Fibroblast of skin of back (primary cell): ENCODE measurements at places on chromosomes 13 and 19.

DNA sequence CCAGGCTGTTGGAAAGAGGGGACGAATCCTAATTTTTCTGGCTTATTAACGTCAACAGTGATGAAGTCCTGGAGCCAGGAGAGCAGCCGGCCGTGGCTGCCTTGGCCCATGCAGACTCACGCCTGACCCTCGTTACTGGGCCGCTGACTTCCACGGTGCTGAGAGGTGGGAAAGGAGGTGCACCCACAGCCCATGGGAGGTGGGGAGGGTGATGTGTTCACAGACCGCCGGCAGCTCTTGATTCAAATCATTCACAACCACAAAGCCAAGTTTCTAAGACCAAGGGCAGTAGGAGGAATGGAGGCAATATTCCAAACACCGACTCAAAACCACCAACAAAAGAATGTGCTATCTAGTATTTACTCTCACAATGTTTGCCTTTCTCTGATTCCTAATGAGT lies 24.3 kb downstream of the COL4A2 start:
- no peak for DNase-seq

- DNase-seq: no peak
Measured at GRCh38 chr19:29858000-29858596, 46.3 kb downstream of the CCNE1 start.

- DNase-seq: no peak
Measured at GRCh38 chr19:14142262-14143190, 6.1 kb upstream of the ASF1B start.

DNA sequence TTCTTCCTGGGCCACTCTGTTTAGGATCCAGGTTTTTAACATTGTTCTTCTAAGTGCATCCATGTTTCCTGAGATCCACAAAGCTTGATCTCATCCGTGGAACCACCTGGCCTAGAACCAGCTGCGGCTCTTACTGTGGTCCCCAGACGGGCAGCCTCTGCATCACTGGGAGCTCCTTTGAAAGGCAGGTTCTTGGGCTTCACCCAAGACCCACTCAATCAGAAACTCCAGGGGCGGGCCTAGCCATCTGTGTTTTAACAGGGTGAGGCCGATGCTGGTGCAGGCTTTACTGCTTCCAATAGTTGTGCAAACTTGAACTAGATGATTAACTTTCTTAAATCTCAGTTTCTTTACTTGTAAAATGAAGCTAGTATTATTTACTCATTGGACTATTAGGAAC lies 605.7 kb downstream of the FGF9 start:
- no peak for DNase-seq

GRCh38 chr13:50452756-50453155 lies 390.7 kb downstream of the DLEU7 start:
- DNase-seq: no peak

DNA sequence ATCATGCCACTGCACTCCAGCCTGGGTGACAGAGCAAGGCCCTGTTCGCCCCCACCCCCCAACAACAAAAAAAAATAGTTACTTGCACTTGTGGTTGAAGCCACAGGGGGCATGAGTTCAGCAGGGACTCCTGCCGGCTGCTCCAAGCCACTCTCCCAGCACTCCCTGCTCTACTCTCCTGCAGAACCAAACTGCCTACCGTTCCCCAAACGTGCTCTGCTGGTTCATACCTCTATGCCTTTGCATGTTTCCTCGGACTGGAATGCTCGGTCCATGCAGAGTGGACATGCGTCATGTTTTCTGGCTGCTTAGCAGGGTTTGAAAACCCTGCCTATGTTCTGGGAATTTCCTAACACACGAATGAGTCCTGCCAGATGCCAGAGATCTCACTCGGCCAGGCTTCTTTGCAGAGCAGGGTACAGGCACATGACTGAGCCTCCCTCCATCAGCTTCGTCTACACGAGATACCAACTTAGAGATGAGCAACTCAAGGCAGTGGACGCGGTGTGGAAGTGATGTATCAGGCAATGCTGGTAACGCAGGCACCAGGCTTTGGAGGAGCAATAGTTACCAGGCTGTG lies 8.5 kb upstream of the SLC25A15 start:
- DNase-seq: peak; percentile 22

DNA sequence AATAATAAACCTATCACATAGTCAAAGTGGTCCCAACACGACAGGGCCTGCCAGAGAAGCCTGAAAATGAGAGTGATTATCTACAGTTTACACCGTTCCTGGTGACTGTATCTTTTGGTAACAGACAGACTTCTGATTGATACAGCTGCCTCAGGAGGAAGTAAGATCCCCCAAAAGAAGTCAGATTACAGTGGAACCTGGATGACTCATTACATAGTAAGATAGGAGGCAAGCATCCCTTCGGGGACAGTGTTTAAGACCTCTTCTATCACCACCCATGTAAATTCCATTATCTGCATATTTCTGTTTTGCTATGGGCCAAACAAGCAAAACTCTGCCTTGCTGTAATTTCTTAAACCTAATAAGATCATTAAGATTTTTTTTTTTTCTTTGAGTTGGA lies 44.0 kb upstream of the FLT1 start:
- DNase-seq: no peak

DNA sequence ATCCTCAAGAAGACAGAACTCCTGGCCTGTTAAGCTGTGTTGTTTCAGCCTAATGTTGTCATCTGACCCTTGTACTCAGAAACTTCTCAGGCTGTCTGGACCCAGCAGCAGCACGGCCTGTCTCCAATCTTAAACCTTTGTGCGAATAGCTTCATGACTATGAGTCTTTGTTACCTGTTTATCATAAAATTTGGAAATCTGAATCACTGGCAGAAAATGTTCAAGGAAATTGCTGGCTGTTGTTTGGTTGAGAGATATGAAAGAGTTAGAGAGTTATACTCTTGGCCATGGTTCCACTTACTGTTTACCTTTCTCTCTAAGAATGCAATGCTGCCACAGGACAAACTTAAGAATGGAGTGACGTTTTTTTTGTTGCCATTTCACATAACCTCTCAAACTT lies 59.6 kb downstream of the EFNB2 start:
- no peak for DNase-seq

GRCh38 chr13:75694722-75695121 lies 58.6 kb downstream of the LMO7 start:
- no peak for DNase-seq

DNA sequence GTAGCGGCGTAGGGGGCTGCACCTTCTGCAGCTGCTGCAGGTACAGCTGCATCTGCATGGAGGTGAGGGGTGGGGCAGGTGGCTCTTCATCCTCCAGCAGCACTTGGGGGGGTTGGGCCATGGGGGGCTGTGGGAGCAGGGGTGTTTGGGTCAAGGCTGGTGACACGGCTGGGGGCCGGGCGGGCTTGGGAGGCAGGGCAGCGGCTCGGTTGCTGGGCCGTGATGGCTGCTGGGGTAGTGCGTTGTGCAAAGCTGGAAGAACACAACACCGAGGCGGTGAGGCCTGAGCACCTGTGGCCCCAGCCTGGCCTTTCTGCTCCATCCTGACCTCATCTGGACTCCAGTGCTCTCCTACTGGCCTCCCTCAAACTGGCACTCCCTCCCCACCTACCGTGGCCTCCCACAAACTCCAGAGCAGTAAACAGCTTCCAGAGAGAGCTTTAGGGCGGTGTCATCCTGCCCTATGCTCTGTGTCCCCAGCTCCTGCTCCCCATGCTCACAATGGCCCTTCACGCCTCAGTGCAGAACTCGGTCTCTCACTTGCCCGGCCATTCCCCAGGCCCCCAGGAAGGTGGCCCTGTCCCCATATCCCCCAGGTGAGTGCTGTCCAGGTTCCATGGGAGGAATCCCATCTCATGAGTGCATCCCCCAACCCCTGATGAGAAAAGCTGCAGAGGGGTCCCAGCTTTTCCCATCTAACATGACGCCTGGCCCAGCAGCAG lies 11.1 kb upstream of the EPHX3 start:
- DNase-seq: no peak

DNA sequence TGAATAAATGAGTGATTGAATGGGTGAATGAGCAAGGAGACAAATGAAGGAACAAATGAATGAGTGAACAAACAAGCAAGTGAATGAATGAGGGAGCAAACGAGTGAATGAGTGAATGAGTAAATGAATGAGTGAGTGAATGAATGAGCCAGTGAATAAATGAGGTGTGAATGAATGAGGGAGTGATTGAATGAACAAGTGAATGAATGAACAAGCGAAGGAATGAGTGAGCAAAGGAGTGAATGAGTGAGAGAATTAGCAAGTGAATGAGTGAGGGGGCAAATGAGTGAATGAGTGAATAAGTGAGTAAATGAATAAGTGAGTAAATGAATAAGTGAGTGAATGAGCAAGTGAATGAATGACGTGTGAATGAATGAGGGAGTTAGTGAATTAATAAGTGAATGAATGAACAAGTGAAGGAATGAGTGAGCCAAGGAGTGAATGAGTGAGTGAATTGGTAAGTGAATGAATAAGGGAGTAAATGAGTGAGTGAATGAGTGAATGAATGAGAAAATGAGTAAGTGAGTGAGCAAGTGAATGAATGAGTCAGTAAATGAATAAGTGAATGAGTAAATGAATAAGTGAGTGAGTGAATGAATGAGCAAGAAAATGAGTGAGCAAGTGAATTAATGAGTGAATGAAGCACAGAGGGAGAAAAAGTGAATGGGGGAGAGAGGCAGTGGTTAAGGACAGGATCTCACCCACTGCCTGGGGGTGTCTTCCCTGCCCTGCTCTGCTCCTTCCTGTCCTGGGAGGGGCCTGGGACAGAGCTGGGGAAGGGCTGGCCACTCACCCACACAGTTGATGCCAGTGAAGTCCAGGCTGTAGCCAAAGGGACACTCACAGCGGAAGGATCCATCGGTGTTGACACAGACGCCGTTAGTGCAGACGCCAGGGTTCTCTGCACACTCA lies 36.4 kb downstream of the CCL25 start:
- no peak for DNase-seq

DNA sequence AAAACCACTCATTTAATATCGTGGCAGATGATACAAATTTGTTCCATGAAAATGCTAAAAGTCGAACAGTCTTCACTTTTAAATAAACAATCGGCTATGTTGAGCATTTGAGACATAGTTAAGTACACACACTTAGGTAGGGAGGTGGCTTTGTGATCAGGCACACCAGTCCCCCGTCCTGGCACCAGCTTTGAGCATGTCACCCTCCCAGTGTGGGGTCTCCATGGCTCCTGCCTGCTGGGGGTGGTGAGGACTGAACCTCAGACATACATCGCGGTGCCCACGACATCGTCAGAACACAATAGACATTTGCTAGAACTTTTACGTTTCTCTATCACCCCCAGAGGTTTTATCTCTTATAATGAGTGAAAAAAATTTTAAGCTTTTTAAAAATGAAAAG lies 62.0 kb downstream of the RFX2 start:
- DNase-seq: no peak

GRCh38 chr13:35785576-35786303 lies 309.3 kb upstream of the MAB21L1 start:
- DNase-seq: no peak

- DNase-seq: no peak
Measured at GRCh38 chr19:35389192-35389861, 18.5 kb downstream of the GPR42 start.

- DNase-seq: no peak
Measured at GRCh38 chr13:94218951-94219350, 260.5 kb downstream of the DCT start.

GRCh38 chr13:102255409-102255808 lies 146.4 kb downstream of the FGF14 start:
- DNase-seq: no peak

GRCh38 chr13:113117335-113117872 lies 5.2 kb upstream of the F10 start:
- DNase-seq: peak; percentile 30

DNA sequence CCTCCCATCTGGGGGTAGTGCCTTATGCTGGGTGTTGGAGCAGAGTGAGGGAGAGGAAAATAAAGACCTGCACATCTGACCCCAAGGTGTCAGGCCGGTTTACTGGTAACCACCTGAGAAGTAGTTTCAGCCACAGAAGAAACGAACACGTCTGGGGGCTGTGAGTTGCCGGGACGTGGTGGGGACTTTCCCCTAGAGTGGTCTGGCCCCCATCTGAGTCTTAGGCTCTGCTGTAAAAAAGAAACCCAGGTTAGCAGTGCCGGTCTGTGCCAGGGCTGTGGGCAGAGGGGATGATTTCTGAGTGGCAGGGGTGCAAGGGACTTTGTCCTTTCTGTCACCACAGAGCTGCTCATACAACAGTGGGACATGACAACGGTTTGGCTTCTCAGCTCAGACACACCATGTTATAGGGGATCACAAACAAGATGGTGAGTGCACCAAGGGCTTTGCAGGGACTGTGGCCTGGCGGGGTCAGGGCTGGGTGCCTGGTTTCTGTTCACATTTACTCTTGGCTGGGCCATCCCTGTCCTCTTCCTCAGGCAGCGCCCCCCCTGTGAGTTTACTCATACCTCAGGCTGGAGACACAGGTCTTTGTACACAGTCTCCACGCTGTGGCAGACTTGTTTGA lies 9.0 kb downstream of the GCDH start:
- no peak for DNase-seq

GRCh38 chr19:57241176-57241575 lies 744 bp downstream of the ZNF805 start:
- DNase-seq: peak; percentile 21

- no peak for DNase-seq
Measured at GRCh38 chr13:49319951-49320350, 72.2 kb downstream of the CDADC1 start.

DNA sequence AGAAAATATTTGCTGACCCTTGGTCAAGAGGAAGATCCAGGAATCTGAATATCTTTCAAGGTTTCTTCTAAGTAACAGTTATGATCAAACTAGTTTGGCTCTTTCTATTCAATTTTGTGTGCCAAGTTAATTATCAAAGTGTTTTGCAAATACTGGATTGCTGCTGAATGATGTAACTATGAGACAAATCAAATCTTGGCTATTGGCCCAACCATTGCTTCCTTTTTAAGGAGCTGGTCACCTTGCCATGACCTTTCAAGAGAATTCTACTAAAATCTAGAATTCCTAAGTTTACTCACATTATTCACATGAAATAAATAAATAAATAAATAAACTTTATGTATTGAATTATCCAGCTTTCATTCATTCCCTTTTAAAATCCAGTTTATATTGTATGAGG lies 371.8 kb downstream of the SLITRK6 start:
- DNase-seq: no peak

GRCh38 chr19:54411033-54411432 lies 4.2 kb upstream of the TTYH1 start:
- DNase-seq: no peak
